ENCODE measurements at places on chromosomes 5 and 9. TPM values are rescaled to one million over a fixed set of nuclear protein-coding genes. Genes with fewer than 3 reads are reported as not detected.

- no peak overlapping the region for H3K27ac ChIP-seq
- no peaks in the 10 kb centered on the region for H3K36me3 ChIP-seq
- no peak for DNase-seq
- peaks cover 55% of the 10 kb centered on the region for H3K27me3 ChIP-seq
- no peak overlapping the region for H3K4me3 ChIP-seq
Observed at GRCh38 chr9:119986205-119986604, 593.8 kb downstream of the CDK5RAP2 start.

HMMR gene
- 0.91 TPM for total RNA-seq

GRCh38 chr9:86389628-86390027 lies 35.4 kb upstream of the TUT7 start:
- no peaks in the 10 kb centered on the region for H3K4me1 ChIP-seq
- no peak overlapping the region for H3K27ac ChIP-seq
- no peaks in the 10 kb centered on the region for H3K36me3 ChIP-seq
- no peak overlapping the region for H3K4me3 ChIP-seq
- peaks cover 36% of the 10 kb centered on the region for H3K27me3 ChIP-seq

GRCh38 chr9:134521817-134522501 lies 119.6 kb upstream of the COL5A1 start:
- peaks cover 48% of the 10 kb centered on the region for H3K27me3 ChIP-seq
- no peaks in the 10 kb centered on the region for H3K4me1 ChIP-seq
- H3K4me3 ChIP-seq = no peak overlapping the region
- H3K27ac ChIP-seq = no peak overlapping the region
- no peak for DNase-seq

DNA sequence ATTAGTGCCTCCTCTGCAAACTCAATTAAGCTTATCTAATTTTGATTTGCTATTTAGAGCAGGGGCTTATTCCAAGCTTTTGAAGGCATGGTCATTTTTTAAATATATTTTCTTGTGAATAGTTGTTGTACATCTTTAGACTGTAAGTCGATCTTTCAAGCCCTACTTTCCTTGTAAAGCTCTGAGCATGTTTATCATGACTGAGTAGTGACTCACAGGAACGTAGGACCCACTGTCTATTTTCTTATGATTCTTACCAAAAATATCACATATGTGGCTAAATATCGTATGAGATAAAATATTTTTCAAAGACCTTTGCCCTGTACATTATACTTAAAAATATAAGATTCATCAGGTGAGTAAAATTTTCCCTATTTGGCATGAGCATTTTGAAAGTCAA lies 440.4 kb upstream of the GRIN3A start:
- H3K36me3 ChIP-seq = no peaks in the 10 kb centered on the region
- no peaks in the 10 kb centered on the region for H3K27me3 ChIP-seq
- H3K27ac ChIP-seq = no peak overlapping the region

PCDHB15 gene
- total RNA-seq = 2.8 TPM

DNA sequence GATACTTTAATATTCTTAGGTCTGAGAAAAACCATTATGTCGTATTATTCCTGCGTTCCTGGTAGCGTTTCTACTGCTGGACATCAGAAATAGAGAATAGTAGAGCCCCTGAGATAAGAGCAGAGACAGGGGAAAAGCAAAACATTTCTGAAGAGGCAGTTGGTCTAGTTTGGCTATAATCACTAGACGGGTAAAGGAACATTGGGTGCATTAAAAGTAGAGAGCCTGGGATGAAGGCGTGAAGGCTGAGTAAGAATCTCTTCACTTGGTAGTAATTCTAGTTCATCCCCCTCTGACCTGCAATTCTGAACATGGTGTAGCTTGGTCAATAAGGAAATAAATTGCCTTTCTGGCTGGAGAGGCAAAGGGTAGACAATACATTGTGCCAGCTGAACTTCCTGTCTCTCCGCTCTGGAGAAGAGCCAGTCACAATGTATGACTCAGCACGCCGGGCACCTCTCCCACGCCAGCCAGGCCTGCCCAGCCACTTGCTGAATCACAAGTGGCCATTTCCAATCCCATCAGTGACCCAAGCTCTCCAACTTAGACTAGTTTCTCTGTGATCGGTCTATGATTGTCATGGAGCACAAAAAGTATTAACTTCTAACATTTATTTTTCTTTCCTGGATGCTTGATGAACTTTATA lies 75.4 kb downstream of the STK32A start:
- H3K4me3 ChIP-seq = no peak overlapping the region
- peaks cover 4% of the 10 kb centered on the region for H3K27me3 ChIP-seq
- H3K4me1 ChIP-seq = no peaks in the 10 kb centered on the region
- DNase-seq = peak; percentile 16
- H3K27ac ChIP-seq = no peak overlapping the region

CCL27 gene
- 0.41 TPM for total RNA-seq

DNA sequence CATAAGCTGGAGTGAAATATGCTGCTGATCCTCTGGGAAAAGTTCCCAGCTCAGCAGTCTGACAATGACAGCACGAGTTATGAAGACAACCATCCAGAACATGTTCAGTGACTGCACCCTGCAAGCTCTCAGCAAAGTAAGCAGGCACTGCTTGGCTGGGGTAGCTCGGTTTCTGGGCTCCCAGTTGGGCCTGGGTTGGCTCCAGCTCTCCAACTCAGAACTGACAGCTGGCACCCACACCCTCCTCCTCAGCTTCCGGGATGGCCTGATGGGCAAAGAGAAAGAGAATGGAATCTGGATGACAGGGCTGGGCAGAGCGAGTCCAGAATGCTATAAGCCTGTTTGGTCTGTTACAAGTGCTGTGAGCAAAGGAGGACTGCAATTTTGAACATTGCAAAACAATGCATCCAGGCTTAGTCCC lies 185.0 kb downstream of the CSNK1G3 start:
- H3K27ac ChIP-seq = peak overlapping the region; percentile 70
- H3K27me3 ChIP-seq = no peaks in the 10 kb centered on the region
- DNase-seq = peak; percentile 77

- no peaks in the 10 kb centered on the region for H3K36me3 ChIP-seq
- no peak for DNase-seq
- no peaks in the 10 kb centered on the region for H3K27me3 ChIP-seq
- H3K27ac ChIP-seq = no peak overlapping the region
- no peak overlapping the region for H3K4me3 ChIP-seq
Observed at GRCh38 chr5:96200641-96201040, 232.4 kb downstream of the PCSK1 start.

SPATA31C2 gene
- total RNA-seq = not detected

DNA sequence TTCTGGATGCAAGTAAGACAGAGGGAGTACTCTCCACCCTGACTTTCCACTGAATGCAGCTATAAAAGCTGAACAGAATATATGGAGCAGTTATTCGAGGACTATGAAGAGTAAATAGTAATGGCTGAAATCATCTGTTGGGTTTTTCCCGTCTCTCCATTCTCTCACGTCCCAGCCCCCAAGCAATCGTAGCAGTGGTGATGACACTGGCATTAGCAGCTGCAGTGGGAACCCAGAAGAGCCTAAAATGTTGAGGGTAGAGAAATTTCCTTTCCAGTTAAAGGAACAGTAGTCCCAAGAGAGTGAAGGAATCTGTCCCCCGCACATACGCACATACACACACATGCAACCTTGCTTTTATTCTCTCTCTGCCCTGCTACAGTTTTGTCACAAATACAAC lies 33.2 kb downstream of the MED27 start:
- no peak overlapping the region for H3K27ac ChIP-seq
- peaks cover 14% of the 10 kb centered on the region for H3K4me1 ChIP-seq
- H3K4me3 ChIP-seq = no peak overlapping the region
- H3K27me3 ChIP-seq = no peaks in the 10 kb centered on the region

DNA sequence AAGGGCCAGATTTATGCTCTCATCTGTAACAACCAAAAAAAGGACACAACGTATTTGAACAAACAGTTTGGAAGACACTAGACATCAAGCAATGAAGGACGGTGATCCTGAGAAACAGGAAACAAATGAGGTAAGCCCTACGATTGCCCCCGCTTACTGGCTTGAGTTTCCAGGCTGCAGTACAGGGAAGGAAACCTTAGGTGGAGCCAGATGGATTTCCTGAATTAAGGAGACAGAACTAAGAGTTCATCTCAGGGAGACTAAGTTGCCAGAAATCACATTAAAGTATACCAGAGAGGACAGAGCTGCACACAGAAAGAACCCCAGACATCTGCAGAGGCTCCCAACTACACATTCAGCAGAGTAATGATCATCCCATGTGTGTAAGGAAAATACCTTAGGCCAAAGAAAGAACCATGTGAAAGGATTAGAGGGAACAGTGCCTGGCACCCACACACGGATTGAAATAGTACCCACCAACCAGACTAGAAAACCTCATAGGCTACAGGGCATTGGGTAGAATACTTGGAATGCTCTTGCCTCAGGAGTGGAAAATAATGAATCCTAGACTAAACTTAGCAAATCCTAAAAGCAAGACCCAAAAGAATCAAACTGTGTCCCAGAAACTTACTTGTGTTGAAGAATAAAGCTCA lies 99.3 kb upstream of the NIPBL start:
- H3K36me3 ChIP-seq = no peaks in the 10 kb centered on the region
- H3K4me3 ChIP-seq = no peak overlapping the region
- H3K4me1 ChIP-seq = peaks cover 5% of the 10 kb centered on the region
- no peak for DNase-seq
- no peak overlapping the region for H3K27ac ChIP-seq

DNA sequence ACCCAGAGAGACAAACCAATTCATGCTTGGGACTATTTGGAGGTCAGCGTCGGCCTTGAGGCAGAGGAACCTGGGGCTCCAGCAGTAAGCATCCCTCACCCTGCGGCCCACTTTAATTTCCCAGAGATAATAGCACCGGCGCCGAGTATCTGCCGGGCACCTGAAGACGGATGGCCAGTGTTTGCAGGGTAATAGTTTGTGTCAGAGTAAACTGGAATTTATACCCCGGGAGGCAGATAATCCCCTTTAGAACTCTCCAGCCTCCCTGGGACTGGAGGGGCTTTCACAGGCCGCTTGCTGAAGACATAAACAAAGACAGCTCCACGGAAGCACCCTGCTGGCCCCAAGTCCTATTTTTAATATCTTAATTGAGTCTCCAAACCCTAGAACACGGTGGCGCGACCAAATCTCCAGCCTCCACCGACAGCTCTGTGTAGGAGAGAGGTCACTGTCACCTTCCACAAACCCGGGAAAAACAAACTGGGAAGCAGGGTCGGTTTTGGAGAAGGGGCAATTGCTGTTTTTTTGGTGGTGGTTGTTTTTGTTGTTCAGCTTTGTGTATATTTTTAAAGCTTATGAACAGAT lies 17.4 kb upstream of the FCN1 start:
- DNase-seq = no peak
- no peak overlapping the region for H3K4me3 ChIP-seq
- H3K36me3 ChIP-seq = no peaks in the 10 kb centered on the region
- no peaks in the 10 kb centered on the region for H3K4me1 ChIP-seq

DNA sequence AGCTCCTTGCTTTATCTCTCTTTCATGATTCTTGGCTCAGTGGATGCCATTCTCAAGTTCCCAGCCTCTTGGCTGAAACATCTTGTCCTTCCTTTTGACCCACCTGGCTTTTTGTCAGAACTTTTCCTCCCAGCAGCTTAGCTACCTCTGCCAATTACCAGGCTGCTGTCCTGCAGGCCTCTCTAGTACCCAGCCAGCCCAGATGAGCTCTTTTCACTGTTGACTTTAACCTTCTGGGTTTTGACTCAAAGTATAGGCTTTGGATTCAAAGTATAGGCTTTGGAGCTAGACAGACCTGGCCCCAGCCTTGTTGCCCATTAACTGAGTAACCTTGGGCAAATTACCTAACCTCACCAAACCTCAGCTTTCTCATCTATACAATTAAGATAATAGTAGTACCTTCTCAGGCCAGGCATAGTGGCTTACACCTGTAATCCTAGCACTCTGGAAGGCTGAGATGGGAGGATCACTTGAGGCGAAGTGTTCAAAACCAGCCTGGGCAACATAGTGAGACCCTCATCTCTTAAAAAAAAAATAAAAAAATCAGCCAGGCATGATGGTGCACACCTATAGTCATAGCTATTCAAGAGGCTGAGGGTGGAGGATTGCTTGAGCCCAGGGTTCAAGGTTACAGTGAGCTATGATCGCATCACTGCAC lies 6.6 kb upstream of the TMEFF1 start:
- no peaks in the 10 kb centered on the region for H3K36me3 ChIP-seq
- H3K4me3 ChIP-seq = no peak overlapping the region
- H3K27me3 ChIP-seq = no peaks in the 10 kb centered on the region
- H3K27ac ChIP-seq = peak overlapping the region; percentile 63

CTXN3 gene
- total RNA-seq = not detected

GRCh38 chr9:85108746-85109145 lies 439.2 kb downstream of the NTRK2 start:
- H3K4me1 ChIP-seq = no peaks in the 10 kb centered on the region
- no peak overlapping the region for H3K27ac ChIP-seq
- H3K4me3 ChIP-seq = no peak overlapping the region

DNA sequence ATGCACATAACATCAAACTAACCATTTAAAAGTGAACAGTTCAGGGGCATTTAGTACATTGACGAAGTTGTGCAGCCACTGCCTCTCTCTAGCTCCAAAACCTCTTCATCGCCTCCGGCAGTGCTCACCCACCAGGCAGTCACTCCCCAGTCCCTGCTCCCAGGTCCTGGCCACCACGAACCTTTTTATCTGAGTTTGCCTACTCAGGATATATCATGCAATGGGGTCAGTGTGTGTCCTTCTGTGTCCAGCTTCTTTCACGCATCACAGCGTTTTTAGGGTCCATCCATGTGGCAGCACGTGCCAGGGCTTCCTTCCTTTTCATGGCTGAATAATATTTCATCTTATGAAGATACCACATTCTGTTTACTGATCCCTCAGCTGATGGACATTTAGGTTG lies 4.6 kb downstream of the AHRR start:
- DNase-seq = no peak
- H3K4me1 ChIP-seq = peaks cover 18% of the 10 kb centered on the region
- no peaks in the 10 kb centered on the region for H3K36me3 ChIP-seq
- H3K27ac ChIP-seq = no peak overlapping the region

- no peaks in the 10 kb centered on the region for H3K36me3 ChIP-seq
- no peak for DNase-seq
- no peaks in the 10 kb centered on the region for H3K27me3 ChIP-seq
- H3K4me3 ChIP-seq = no peak overlapping the region
- H3K4me1 ChIP-seq = no peaks in the 10 kb centered on the region
Observed at GRCh38 chr5:101605700-101606099, 690.4 kb downstream of the SLCO4C1 start.

HSD17B3 gene
- 1.4 TPM for total RNA-seq

PCDHGA1 gene
- total RNA-seq = 3.1 TPM

CNOT6 gene
- 15.9 TPM for total RNA-seq

WDR55 gene
- 11.4 TPM for total RNA-seq

DNA sequence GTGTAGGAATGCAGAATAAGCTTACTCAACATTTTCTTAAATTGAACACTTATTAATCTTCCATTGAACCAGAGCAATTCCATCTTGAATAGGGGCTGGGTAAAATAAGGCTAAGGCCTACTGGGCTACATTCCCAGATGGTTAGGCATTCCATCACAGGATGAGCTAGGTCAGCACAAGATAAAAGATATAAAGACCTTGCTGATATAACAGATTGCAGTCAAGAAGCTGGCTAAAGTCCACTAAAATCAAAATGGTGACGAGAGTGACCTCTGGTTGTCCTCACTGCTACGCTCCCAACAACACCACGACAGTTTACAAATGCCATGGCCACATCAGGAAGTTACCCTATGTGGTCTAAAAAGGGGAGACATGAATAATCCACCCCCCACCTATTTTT lies 156.1 kb downstream of the NXNL2 start:
- H3K27ac ChIP-seq = no peak overlapping the region
- no peak overlapping the region for H3K4me3 ChIP-seq
- H3K4me1 ChIP-seq = peaks cover 4% of the 10 kb centered on the region
- no peaks in the 10 kb centered on the region for H3K36me3 ChIP-seq
- DNase-seq = no peak

GRCh38 chr9:30197453-30197852 lies 2187.0 kb upstream of the ACO1 start:
- H3K27ac ChIP-seq = no peak overlapping the region
- H3K4me1 ChIP-seq = no peaks in the 10 kb centered on the region
- H3K4me3 ChIP-seq = no peak overlapping the region

PLPPR1 gene
- not detected for total RNA-seq

Measured in left ventricle myocardium inferior (tissue), 1 donor.